ENCODE measurements at places on chromosomes 11 and 22.

DNA sequence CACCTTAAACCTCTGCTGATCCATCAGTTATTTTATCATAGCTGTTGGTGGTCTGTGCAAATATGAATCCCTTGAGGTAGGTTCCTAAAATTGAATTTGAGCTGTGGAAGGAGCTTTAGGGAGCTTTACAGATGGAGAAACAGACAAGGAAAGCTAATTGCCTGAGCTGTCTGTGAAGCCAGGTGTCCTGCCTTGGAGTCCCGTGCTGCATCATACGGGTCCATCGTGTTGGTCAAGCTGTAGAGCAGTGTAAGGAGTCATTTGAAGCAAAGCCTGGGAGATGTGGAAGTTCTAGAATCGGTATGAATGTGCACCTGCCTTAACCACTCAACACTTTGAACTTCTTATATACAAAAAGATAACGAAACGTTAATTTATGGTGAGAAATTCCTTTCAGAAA, 1.0 kb downstream of the POLA2 start:
- peak; percentile 16 for DNase-seq

- no peak for DNase-seq
These were observed 30.2 kb downstream of the SLC5A1 start for GRCh38 chr22:32073262-32073661.

- no peak for DNase-seq
These were observed 11.5 kb downstream of the CBX6 start for GRCh38 chr22:38860283-38861169.

- DNase-seq = no peak
These were observed 223.4 kb upstream of the ZBED5 start for GRCh38 chr11:11081288-11081687.
